ENCODE measurements at places on chromosomes 11 and 22.

GRCh38 chr22:17896586-17896985 is 122.3 kb upstream of the BID start:
- DNase-seq, result no peak

- no peak for DNase-seq
Measured at GRCh38 chr22:29710922-29711593, 8.7 kb upstream of the CABP7 start.

GRCh38 chr11:798093-798713 is at the start of gene SLC25A22:
TSS of gene SLC25A22 (minus strand) at chr11:798281. CDS start at chr11:795006, 3,275 bp downstream.
- DNase-seq, result no peak

DNA sequence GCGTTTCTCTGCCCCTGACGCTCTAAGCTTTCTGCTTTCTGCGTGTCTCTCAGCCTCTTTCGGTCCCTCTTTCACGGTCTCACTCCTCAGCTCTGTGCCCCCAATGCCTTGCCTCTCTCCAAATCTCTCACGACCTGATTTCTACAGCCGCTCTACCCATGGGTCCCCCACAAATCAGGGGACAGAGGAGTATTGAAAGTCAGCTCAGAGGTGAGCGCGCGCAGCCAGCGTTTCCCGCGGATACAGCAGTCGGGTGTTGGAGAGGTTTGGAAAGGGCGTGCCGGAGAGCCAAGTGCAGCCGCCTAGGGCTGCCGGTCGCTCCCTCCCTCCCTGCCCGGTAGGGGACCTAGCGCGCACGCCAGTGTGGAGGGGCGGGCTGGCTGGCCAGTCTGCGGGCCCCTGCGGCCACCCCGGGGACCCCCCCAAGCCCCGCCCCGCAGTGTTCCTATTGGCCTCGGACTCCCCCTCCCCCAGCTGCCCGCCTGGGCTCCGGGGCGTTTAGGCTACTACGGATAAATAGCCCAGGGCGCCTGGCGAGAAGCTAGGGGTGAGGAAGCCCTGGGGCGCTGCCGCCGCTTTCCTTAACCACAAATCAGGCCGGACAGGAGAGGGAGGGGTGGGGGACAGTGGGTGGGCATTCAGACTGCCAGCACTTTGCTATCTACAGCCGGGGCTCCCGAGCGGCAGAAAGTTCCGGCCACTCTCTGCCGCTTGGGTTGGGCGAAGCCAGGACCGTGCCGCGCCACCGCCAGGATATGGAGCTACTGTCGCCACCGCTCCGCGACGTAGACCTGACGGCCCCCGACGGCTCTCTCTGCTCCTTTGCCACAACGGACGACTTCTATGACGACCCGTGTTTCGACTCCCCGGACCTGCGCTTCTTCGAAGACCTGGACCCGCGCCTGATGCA is at the start of gene MYOD1:
TSS of gene MYOD1 (plus strand) at position 544 of the 910 bp plus-strand sequence. CDS start at position 756, 212 bp downstream.
- DNase-seq, result peak; percentile 29

- no peak for DNase-seq
Measured at GRCh38 chr22:38219632-38220031, 17.8 kb downstream of the MAFF start.

- no peak for DNase-seq
Measured at GRCh38 chr11:76459299-76459698, 14.5 kb downstream of the EMSY start.

DNA sequence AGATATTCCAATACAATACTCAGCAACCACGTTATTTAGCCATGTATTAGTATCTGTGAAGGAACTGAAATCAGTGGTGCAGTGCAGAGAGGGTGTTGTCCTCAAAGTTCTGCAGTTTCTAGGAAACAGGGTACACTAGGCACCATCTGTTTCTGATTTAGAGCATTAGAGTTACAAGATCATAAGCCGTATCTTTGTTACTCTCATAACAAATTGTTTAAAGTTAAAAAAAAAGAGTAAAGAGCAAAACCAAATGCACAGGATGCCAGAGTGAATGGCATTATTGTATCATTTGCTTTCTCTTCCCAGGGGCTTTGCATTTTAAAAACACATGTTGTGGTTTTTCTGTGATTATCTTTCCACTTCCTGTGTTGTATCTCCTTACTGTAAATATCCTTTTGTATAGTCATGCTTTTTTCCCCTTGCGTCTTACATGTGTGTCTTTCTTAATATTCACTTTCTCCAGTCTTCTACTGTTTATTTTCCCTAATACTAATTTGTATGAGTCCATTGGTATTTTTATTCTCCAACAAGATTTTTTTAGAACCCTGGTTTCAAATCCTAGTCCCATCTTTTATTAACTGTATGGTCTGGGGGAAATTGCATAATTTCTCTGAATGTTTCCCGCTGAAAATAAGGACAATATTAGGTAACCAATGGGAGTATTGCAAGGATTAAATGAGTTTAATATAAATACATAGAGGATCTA is 15.2 kb upstream of the NUP160 start:
- DNase-seq, result peak; percentile 18

DNA sequence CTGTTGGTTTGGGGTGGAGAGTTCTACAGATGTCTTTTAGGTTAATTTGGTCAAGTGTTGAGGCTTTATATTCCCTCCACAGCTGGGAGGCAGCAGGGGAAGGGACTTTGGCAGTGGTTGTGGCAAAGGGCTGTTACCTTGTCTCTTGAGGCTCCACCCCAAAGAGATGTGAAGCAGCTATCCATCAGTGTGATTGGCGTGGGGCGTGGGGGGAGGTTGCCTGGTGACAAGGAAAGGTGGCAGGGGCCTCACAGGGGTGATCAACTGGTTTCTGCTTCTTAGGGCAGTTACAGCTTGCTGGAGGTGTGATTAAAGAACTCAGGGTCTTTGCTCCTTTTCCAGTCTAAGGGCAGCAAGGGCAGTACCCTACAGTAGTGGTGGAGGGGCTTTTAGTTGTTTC is 59.3 kb downstream of the FANCF start:
- no peak for DNase-seq

Data from skeletal muscle cell (primary cell).